ENCODE measurements at places on chromosomes 7 and 10.

GRCh38 chr7:47991270-47991669 lies 11.9 kb upstream of the HUS1 start:
- no peak for DNase-seq

DNA sequence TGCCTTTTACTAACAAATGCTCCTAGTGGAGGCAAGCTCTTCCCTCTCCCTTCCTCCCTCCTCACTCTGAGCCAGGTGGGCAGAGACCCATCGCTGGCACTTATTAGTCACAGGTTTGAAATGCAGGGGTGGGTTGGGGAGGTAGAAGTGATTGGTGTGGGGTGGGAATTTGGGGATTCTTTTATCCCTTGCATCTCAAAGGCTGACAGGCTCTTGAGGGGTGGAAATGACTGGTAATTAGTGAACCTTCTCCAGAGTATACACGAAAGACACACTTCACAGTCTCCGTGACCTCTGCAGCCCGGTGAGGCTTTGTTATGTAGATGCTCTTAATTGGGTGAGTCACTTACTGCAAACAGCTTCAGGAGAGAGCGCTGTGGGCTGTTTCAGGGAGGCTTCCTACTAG lies 13.9 kb upstream of the LRMDA start:
- DNase-seq = no peak

- DNase-seq = no peak
Observed at GRCh38 chr7:130654850-130655249, 13.7 kb downstream of the COPG2 start.

- no peak for DNase-seq
Observed at GRCh38 chr7:96727534-96728088, 18.0 kb upstream of the SEM1 start.

GRCh38 chr7:106180721-106181120 lies 68.6 kb upstream of the SYPL1 start:
- DNase-seq = no peak

- DNase-seq = peak; percentile 94
Observed at GRCh38 chr7:106047818-106048705, 64.0 kb downstream of the SYPL1 start.

DNA sequence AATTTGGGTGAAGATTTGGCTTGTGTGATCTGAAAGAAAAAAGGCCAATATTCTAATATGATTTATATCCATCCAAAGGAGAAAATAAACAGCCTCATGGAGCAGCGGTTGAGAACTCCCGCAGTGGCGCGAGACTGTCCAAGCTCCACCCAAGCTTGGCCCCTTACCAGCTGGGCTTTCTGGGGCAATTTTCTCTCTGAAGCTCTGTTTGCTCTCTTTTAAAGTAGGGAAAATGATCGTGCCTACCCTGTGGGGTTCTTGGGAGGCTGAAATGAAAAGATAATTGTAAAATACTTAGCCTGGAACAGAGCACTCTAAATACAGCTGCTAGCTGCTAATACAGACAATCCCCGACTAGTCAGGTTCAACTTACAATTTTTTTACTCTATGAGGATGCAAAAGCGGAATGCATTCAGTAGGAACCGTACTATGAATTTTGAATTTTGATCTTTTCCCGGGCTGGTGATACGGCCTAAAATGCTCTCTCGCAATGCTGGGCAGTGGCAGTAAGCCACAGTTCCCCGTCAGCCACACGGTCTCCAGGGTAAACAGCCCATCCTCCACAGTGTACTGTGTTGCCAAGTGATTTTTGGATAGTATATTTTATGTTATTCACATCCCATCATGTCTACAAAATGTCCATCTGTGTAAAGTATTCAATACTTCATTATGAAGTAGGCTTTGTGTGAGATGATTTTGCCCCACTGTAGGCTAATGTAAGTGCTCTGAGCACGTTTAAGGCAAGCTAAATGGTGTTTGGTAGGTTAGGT lies 137.7 kb downstream of the CHN2 start:
- DNase-seq = no peak

GRCh38 chr10:74983383-74983782 lies 128.1 kb upstream of the SAMD8 start:
- DNase-seq = no peak

GRCh38 chr10:73889014-73889413 lies 14.7 kb upstream of the CAMK2G start:
- no peak for DNase-seq

DNA sequence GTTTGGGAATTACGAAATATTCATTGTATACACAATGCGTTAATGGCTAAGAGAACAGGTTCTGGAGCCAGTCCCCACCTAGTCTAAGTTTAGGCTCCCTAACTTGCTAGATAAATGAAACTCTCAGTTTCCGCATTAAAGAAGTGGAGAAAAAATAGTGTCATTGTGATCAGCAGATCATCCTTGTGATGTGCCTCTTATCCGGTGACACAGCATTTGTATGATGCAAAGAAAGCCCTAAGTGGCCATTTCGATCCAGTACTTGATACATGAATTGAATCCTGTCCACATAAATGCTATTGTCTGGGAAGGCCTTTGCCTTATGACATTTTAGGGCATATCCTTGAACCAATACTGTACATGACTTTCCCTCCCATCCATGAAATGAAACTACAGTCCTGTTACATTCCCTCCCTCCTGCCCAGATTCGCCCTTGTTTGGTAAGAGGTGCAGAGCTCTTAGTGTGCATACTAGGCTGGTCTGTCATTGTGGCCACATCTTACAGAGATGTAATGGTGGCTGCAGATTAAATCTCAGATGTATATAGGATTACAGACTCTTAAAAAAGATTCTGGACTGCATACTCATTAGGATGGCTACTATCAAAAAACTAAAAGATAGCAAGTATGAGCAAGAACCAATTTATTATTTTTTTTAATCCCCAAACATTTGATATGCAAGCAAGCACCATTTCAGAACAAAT lies 80.9 kb downstream of the LRRC4 start:
- DNase-seq = no peak

DNA sequence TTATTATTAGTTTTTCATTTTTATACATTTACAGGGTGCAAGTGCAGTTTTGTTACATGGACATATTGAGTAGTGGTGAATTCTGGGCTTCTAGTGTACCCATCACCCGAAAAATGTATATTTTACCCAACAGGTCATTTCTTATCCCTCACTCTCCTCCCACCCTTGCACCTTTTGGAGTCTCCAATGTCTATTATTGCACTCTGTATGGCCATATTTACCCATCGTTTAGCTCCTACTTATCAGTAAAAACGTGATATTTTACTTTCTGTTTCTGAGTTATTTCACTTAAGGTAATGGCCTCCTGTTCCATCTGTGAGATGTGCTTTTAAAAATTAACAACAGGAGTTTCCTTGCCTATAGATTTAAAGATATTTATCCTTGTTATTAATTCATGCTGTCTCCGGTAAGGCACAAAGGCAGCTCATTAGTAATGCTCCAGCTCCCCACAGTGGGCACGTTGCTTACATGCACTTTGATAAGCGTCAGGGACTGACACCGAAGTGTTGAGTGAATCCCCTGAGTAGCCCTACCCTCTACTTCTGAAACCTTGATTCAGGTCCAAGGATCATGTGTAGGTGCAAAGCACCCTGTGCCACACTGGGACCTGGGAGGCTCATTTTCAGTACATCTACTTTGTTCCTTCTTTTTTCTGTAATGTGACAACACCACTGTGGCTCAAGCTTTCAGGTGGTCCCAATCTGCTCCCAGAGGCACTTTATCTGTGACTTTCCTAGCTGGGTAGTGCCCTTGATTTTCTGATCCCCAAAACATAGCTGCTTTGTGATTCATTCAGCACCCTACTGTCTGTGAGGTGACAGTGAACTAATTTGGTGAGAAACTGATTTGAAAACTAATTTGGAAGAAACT lies 27.3 kb downstream of the HYAL4 start:
- no peak for DNase-seq

DNA sequence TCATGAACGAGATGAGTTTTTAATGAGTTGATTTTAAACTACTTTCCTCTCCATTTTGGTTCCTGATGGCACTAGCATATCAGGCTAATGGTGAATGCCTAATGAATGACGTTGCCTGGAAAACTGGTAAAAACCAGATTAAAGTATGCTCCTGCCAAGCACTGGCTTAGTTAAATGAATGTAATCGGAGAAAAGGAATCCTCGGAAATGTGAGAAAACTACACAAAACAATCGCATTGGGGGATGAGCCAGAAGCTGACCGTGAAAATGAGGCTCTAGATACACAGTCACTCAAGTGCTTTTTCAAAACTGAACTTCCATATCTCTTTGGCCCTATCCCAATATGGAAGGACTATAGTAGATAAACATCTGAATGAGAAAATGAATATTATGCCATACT lies 153.8 kb upstream of the COL1A2 start:
- no peak for DNase-seq

- no peak for DNase-seq
Observed at GRCh38 chr10:75726522-75727483, 295.4 kb downstream of the LRMDA start.

GRCh38 chr7:142808802-142809583 lies 38.2 kb downstream of the PRSS2 start:
- no peak for DNase-seq

DNA sequence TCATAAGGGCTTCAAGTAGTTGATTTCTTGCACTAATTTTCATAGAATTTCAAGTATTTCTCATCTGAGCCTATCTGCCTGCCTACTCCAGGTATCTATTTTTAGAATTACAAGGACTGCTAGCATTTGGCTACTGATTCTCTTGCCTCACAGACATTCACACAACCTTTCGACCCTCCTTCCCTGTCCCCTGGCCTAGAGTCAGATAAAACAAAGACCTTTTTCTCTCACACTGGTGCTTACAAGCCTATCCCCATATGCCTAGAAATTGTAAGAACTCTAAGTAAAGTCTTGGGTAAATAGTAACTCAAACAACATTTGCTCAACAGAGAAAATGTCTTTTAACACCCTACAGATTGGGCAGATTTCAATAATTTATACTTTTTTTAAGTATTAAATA lies 6.3 kb downstream of the GPAM start:
- no peak for DNase-seq

GRCh38 chr7:83930262-83930661 lies 264.3 kb downstream of the SEMA3A start:
- no peak for DNase-seq

DNA sequence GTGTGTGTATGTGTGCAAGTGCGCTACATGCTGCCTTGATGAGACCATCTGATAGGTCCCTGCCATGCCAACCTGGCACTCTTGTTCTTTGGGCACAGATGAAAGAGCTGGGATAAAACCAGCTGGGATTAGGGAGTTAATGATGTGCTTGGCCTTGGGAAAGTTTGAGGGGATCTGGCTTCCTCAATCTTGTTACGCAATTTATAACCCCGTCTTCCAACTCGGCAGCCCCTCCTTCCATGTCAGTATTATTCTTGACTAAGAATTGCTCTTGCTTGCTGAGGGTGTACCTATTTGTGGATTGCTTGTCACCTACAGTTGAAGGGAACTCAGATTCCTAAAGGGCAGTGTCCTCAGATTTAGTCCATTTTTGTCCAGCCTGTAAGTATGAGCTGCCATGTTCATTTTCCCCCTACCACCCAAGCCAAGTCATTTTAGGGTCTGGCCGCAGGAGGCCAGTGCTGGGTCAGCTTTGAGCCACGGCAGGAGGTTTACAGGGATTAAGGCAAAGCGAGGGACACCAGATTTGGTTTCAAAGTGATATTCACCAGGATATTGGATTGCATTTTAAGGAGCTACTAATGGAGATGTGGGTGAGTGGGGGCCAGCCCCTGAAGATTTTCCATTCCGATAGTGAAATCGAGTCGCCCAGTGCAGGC lies 34.1 kb upstream of the KCNMA1 start:
- no peak for DNase-seq

- DNase-seq = no peak
Observed at GRCh38 chr7:128900237-128900636, 10.3 kb downstream of the KCP start.

- DNase-seq = no peak
Observed at GRCh38 chr10:76451911-76452310, 1020.5 kb downstream of the LRMDA start.

GRCh38 chr10:69348816-69349541 lies 67.7 kb downstream of the TACR2 start:
- peak; percentile 16 for DNase-seq

DNA sequence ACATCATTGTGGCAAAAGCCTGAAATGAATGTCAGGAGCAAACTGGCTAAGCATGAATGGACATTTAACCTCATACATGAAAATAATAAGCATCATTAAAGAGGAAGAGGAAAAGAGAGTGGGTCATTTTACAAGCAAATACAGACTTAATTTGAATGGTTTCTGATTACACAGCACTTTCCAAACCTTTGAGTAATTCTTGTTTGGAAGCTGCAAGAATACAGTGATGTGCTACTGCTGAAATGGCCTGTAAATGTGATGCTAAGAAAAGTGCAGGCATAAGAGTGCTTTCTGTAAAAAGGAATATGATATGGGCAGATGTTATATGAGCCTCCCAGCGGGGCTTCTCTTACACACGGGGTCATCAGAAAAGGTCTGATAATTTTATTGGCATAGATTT lies 30.2 kb downstream of the TAS2R16 start:
- DNase-seq = no peak

- no peak for DNase-seq
Observed at GRCh38 chr7:38102507-38102906, 75.5 kb upstream of the STARD3NL start.

DNA sequence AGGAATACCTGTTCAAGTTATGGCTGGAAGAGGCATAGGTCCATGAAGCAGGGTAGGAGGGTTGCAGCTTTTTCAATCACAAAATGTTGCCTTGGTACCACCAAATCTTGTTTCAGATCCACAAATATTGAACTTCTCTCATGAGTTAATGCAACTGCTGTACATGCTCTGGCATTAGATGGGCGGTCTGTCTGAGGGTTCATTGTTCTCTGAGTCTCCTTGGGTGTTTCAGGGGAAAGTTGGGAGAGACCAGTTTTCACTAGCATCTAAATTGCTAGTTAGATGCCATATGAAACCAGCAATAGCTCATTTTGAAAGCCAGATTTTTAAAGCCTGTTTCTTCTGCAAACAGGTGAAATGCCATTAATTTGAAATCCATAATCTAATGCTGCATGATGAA lies 27.8 kb upstream of the ELMO1 start:
- no peak for DNase-seq

DNA sequence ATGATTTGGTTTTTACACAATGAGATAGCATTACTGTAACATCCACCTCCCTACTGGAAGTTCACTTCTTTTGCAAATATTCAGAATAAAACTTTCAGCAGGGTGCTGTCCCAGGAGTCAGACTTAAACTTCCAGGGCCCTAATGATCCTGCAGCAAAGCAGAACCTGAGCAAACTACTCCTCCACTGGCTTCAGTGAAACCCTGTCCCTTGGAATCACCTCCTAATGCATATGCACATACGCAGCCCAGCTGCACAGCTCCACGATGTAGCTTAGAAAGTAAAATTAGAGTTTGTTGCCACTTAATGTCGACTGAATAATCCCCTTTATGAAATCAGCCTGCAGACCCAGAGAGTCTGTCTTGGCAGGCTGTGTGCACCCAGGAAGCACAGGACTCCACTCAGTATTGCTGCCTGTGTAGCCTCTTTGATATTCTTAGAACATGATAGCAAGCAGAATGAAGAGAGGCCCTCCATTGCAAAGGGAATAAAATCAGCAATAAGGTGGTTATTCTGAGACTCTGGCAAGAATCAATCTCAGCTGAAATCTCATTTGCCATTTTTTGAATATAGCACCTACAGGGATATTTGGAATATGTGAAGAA lies 1.6 kb downstream of the NPSR1 start:
- no peak for DNase-seq

GRCh38 chr10:119313644-119314043 lies 106.3 kb downstream of the GRK5 start:
- no peak for DNase-seq

GRCh38 chr10:35768731-35769130 lies 126.6 kb upstream of the FZD8 start:
- DNase-seq = no peak
